ENCODE measurements at places on chromosomes 4 and X. TPM values are rescaled to one million over a fixed set of nuclear protein-coding genes. Genes with fewer than 3 reads are reported as not detected.

GRCh38 chrX:40207626-40208025 is 109.9 kb upstream of the BCOR start:
- DNase-seq = no peak

Gene DAPP1
- polyA plus RNA-seq = 2.8 TPM

GRCh38 chr4:125111323-125111722 is 203.4 kb upstream of the FAT4 start:
- DNase-seq = no peak

Gene CENPVL1
- polyA plus RNA-seq = not detected

DNA sequence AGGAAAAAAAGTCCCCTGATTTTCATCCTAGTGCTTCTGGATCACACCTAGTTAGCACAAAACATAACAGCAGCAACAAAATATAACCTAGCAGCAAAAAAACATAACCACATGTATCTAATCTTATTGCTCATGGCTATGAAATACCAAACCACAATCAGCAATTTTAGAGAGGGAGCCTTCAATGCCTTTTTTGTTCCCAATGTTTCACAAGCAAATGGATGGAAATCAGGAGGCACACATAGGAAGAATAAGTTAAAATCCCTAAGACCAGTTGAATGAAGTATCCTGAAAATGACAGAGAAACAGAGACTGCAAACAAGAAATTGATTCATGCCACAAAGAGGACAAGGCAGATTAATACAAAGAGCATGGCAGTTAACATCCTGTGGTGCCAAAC is 361.6 kb downstream of the GPM6A start:
- no peak for DNase-seq

- DNase-seq = no peak
Measured at GRCh38 chrX:7059214-7059838, 88.2 kb upstream of the STS start.

DNA sequence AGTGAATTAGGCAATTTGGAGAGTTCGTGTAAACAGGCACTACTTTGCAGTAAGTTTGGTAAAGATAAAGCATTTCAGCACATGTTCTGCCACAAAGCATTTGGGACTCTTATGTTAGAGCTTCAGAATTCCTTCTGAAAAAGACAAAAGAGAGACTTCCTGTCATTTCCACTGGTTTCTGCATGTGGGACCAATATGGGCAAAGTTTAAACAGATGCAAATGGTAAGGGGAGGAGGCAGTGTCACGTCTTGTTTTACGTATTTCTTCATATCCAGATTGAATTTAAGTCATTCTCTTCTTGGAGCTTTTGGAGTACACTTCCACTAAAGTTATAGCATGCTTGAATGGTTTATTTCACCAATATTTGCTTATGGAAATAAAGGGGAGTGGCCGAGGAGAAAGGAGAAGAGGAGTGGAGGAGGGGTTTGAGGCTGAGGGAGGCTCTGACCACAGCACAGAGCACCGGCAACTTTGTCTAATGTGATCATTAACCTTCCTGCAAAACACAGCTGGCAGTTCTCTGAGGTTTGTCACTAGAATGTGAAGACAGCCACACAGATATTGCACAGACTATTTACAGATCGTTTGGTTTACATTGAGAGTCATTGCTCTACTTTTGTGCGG is at the start of gene APELA:
APELA (plus strand) TSS at position 479 of the 625 bp plus-strand sequence. CDS start 154 bp downstream, outside the sequence.
- DNase-seq = no peak

DNA sequence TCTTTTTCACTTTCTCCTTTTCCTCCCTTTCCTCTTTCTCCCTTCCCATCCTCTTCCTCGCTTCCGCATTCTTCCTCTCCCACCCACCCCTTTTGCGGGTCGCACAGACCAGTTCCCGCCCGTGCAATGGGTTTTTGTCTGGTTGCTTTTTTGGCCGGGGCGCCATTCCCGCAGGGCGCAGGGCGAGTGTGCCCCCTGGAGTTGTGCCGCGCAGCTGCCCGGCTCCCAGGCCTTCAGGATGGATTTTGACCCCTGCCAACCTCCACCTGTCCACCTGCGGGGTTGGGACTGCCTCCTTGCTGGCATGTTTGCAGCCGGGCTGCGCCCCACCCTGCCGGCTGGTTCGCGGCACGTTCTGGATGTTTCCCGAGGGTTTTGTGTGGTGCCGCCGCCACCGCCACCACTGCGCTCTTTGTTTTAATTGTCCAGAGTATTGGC is 578 bp upstream of the SEL1L3 start:
- no peak for DNase-seq
